ENCODE measurements at places on chromosomes 16 and 17.

DNA sequence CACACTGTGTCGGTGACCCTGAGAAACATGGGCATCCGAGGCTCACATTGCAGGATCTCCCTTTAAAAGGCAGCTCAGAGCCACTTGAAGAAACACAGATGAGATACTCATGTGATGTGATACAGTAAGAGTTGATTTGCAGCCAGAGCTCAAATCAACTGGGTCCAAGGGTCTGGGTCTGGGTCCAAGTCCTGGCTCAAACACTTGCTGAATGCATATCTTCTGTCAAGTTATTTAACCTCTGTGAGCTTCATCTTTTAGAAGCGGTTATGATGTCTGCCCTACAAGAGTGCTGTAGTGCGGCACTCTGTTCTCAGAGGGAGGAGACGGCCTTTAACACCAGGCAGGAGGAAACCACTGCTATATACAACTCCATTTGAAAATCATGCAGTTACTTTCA is 6.4 kb downstream of the KRT38 start:
- no peak for DNase-seq

GRCh38 chr17:17725011-17725751 is 43.9 kb downstream of the RAI1 start:
- DNase-seq, result no peak

- no peak for DNase-seq
Observed at GRCh38 chr17:3751836-3752235, 28.1 kb downstream of the HASPIN start.

GRCh38 chr16:71492786-71493185 is 3.7 kb upstream of the ZNF19 start:
- DNase-seq, result no peak

- DNase-seq, result no peak
Observed at GRCh38 chr16:17289674-17290635, 180.8 kb downstream of the XYLT1 start.

DNA sequence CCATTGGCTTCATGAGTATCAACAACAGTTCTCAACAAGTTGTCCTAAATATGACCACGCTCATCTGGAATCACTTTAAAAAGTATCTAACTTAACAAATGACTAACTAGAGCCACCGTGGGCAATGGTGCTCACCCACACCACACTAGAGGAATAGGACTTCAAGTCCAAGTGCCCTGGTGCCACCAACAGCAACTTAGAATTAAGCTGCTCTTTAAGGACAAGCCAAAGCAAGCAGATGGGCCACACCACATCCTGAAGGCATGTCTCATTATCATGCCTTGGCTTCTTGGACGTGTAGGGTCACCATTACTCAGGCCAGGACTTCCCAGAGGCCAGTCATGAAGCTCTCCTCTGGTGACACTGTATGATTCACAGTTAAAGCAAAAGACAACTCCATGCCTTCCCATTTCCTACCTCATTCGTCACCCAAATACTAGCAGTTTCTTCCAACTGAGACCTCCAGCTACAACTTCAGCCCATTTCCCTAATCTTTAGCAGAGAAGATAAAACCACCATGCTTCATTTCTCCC is 9.4 kb upstream of the SLC6A4 start:
- no peak for DNase-seq

DNA sequence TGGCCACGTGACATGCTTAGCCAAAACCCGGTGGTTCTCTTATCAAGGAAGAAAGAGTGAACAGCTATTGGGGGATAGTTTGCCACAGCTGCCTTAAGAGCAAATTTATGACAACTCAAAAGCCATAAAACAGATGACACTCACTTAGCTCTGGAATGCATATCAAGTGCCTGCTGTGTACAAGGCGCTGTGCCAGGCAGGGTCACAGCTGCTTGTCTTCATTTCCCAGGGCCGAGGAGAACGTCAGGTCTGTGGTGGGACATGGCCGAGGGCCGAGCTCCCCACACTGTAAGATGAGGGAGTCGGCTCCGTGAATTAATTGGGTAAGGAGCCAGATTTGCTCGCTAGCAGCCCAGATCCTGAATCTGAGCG is 14.0 kb downstream of the EEF2K start:
- DNase-seq, result no peak

DNA sequence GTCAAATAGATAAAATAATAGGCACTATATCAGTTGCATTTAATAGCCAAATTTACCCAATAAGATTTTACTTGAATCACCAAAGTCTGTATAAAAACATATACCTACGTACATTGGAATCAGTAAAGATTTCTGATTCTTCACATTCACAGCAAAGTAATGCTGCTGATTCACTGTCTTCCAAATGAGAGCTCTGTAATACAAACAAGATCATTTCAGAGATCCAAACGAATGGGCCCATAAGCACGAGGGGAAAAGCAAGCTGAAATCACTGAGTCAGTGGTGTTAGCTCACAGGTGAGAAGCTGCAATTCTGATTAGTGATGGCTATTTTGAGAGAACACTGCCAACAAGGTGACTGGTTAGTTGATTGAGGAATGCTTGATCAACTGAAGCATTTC is 81.3 kb downstream of the SSH2 start:
- no peak for DNase-seq

GRCh38 chr16:15958703-15959348 is 9.4 kb downstream of the ABCC1 start:
- DNase-seq, result no peak

DNA sequence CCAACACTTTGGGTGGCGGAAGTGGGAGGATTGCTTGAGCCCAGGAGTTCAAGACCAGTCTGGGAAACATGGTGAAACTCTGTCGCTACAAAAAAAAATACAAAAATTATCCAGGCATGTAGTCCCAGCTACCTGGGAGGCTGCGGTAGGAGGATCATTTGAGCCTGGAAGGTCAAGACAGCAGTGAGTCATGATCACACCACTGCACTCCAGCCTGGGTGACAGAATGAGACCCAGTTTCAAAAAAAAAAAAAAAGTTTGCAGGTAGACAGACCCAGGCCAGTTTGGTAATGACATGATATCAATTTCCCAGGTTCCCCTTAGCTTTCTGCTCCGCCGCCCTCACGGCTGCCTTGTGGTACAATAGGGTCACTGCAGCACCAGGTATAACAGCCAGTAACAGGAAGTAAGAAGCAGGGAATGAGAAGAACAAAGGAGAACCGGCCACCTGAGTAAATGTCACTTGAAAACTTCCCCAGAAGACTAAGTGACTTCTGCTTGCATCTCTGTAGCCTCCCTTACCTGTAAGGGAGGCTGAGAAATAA is 201.2 kb upstream of the HSBP1 start:
- no peak for DNase-seq

- no peak for DNase-seq
Observed at GRCh38 chr16:2207872-2208271, 2.6 kb downstream of the MLST8 start.

DNA sequence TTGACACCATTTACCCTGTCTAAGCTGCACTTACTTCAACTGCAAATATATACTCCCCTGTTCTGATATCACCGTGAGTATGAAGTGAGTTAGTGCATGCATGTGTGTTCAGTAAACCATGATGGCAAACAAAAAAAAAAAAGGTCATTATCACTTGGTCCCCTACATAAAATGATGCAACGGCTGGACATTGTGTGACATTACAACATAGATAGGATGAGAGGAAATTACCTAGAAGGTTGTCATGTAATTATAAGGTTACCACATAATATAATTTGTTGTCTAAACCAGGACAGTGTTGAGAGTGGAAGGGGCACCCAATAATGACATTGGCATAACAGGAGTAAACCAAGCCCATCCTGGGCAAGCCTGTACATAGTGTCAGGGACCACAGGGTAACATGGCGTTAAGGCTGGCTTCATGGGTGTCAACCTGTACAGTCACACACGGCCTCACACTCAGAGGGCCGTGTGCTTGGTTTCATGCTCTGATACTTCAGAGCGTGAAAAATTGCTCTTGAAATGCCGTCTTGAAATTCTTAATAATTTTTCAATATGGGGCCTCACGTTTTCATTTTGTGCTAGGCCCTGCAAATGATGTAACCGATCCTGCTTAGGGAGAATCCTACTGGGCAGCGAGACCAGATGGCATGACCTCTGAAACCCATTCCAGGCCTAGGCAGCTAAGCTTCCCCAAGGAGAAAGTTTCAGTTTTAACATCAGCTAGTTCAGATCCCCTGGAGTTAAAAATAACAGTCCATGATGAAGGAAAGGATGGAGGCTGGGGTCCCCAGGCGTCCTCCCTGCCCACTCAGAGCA is 106.1 kb downstream of the AXIN2 start:
- DNase-seq, result no peak

- no peak for DNase-seq
Observed at GRCh38 chr16:56941092-56941491, 9.2 kb downstream of the HERPUD1 start.

DNA sequence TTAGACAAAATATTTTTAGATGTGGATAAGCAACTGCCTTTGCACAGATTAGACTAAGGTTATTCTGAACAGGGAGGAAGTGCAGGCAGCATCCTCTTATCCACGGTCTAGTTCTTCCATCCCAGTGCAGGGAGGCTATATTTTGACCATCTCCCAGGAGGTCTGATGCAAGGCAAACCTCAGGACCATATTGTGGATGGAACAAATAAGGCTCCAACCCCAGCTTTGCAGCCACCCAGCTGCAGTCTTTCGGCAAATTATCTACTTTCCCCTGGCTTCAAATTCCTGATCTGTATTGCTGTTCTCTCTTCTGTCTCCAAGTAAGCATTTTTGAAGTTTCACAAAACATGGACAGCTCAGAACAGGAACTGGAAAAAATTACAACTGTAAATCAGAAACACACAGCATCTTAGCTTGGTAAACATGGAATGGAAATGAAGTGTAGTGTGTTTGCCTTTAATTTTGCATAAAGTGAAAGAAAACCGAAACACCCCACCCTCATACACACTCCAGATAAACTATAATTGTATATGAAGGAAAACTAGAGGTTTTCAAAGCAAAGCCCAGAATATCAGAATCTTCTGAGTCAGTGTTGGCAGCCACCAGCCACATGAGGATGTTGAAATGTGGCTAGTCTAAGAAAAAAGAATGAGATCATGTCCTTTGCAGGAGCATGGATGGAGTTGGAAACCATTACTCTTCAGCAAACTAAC is 33.5 kb upstream of the MON1B start:
- DNase-seq, result no peak

- no peak for DNase-seq
Observed at GRCh38 chr16:7332611-7333010, at the start of gene RBFOX1. TSS of gene RBFOX1 (plus strand) at chr16:7332845.

- peak; percentile 1 for DNase-seq
Observed at GRCh38 chr17:15782866-15783265, 50.8 kb downstream of the TBC1D26 start.

DNA sequence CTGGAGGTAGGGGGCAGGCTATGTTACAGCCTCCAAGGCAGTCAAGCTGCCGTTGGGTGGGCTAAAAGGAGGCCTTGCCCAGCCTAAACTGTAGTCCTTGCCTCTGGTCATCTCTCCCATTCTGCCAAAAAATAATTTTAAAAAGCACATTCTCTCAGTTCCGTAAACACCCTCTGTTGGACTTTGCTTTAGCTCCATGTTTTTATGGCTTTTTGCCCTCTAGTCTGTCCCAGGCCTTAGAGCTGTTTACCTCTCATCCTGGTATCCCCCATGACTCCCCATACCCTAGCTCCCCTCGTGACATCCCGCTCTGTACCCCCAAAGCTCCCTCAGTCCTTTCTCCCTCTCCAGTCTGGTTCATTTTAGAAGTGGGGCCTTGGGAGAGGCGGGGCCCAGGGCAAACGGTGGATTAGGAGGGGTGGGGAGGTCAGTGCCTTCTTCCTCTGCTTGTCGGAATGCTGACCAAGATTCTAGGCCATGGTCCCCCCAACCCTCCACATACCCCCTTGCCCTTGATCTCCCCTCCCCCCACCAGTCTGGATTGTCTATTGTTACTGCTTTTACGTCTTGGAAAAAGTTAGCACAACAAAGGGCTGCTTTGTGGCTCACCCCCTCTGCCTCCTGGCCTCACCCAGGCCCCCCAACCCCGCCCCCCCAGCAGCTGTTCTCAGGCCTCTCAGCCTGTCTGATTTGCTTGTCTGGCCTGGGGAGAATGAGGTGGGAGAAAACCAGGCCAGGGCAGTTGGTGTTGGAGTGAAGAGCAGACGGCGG is 18.4 kb downstream of the GJD3 start:
- DNase-seq, result no peak

- no peak for DNase-seq
Observed at GRCh38 chr17:64291268-64291851, 28.3 kb upstream of the TEX2 start.

GRCh38 chr16:68276223-68276622 is 11.9 kb downstream of the SLC7A6 start:
- no peak for DNase-seq

DNA sequence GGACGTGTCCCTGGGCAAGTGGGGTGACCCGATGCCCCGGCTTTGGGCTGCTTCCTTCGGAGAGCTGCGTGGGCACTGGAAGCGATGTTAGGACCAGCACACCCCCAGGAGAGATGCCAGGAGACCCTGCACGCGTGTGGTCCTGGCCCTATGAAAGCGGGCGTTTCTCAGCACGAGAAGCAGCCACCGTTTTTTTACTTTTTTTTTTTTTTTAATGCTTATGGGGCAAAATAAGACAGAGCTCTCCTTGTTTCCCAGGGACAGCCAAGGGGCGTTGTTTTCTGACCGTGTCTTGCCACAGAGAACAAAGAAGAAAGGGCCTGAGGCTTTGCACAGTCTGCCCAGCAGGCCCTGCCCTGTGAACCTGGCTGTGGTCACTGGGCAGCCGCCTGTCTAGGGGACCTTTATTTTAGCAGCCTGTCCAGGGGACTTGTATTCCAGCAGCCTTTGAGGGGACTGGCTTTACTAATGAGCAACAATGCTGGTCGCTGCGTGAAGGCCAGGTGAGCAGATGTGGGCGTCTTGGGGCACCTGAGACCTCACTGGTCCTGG is 996 bp downstream of the SLC25A10 start:
- DNase-seq, result no peak

DNA sequence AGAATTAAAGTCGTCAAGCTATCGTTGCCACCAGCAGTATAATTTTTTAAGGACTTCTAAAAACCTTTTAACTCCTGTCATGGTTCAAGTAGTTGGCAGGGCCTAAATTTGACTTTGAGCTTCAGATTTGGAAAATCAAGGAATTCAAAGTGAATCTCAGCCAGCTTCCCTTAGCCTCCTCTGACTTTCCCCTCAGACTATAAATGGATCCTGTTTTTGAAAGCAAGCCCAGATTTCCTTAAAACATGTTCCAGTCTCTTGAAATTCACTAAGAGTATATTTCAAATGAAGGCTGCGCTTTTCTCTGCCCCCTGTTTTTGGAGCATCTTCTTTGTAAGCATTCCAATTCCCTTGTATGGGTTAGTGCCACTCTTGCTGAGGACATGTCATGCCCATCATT is 101.8 kb upstream of the CDH8 start:
- DNase-seq, result no peak

DNA sequence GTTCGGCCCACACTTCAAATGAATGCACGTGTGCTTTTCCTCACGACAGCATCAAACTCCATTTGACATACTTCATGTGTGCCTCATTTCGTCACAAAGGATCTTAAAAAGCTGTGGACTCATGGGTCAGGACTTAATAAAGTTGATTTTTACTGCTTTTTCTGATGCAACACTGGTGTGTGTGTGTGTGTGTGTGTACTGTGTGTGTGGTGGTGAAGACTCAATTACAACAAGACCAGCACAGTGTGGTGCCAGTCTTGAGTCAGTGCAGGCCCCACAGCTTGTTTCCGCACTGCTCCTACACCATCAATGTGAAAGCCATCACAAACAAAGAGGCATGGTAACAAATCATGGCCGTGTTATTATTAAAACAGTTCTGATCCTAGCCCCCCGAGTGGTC is 17.7 kb downstream of the CDIP1 start:
- no peak for DNase-seq

Measured in stimulated activated CD4-positive, alpha-beta T cell treated with anti-CD3 and anti-CD28 coated beads, Interleukin-1b, Interleukin-23, amount 100 ng/mL, for 24 hours (primary cell).